ENCODE measurements at places on chromosomes 3 and 15.

DNA sequence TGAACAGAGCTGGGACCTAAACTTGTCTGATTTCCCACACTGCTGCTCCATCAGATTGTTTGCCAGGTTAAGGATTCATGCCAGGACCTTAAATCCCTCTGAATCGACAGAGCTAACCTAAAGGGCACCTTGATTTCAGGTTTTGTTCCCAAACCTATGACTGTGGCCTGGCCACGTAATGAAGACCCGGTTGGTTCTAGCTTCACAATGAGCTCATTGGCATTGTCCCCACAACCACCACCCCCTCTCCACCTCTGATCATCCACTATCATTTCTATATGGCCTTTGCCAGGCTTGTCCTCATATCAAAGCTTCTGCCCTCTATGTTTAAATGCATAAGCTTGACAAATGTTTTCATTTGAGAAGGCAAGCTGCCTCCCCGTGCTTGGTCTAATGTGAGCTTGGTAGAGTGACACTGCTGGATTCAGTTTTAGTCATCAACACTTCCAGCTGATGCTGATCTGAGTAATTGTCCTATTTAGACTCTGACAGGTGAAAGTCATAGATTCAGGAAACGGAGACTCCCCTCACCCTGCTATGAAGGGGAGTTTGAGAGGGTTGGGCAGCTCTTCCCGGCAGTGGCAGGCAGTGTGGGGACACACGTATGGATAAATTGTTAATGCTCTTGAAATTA is 407.1 kb upstream of the CFAP20DC start:
- no peak for DNase-seq

GRCh38 chr3:17013571-17013970 is 128.8 kb downstream of the PLCL2 start:
- no peak for DNase-seq

- no peak for DNase-seq
Observed at GRCh38 chr3:58898513-58898912, 151.3 kb downstream of the CFAP20DC start.

GRCh38 chr3:183586477-183586876 is 31.0 kb upstream of the KLHL6 start:
- DNase-seq = no peak

- DNase-seq = no peak
Observed at GRCh38 chr3:9875448-9875847, 4.6 kb downstream of the CIDEC start.

DNA sequence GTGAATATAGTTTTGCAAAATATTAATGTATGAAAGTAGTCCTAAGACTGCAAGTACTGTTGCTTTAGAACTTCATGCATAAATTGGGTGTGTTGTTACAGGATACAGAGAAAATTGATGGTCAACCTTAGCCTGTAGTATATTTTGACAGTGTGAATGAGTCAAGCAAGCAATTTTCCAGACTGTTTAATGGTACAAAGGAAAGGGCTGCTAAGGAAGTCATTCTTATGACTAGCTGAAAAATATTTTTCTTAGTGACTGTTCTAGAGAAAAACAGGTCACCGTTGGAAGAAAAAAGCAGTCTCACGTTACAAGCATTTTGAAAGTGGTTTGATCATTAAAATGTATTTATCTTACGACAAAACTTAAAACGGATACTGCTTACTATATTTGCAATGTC is 49.2 kb downstream of the MBNL1 start:
- no peak for DNase-seq

- no peak for DNase-seq
Observed at GRCh38 chr3:30895329-30895728, 868 bp upstream of the GADL1 start.

DNA sequence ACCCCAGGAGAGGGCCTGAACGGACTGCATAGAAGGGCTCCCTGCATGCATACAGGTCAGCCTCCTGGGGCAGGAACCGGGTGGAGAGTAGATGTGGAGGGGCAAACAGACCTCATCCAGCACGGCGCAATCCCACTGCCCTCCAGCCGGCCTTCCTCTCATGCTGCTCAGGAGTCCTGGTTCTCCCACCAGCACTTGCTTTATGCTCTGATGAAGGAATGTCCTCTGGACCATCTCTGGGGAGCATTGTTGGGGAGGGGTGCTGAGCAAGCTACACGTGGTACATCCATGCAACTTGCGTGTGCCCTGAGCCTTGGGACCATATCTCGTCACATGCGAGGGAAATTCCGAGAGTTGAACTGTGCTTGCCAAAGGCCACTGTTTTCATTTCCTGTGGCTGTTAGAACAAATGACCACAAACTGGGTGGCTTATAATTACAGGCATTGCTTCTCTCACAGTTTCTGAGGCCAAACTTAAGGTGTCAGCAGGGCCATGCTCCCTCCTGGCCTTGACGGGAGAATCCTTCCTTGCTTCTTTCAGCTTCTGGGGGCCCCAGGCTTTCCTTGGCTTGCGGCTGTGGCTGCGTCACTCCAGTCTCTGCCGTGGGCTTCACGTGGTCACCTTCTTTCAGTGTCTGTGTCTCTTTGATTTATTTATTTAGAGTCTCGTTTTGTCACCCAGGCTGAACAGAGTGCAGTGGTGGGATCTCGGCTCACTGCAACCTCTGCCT is 12.2 kb downstream of the SELENOS start:
- DNase-seq = no peak

- no peak for DNase-seq
Observed at GRCh38 chr3:142889212-142890014, 530 bp upstream of the PCOLCE2 start.

DNA sequence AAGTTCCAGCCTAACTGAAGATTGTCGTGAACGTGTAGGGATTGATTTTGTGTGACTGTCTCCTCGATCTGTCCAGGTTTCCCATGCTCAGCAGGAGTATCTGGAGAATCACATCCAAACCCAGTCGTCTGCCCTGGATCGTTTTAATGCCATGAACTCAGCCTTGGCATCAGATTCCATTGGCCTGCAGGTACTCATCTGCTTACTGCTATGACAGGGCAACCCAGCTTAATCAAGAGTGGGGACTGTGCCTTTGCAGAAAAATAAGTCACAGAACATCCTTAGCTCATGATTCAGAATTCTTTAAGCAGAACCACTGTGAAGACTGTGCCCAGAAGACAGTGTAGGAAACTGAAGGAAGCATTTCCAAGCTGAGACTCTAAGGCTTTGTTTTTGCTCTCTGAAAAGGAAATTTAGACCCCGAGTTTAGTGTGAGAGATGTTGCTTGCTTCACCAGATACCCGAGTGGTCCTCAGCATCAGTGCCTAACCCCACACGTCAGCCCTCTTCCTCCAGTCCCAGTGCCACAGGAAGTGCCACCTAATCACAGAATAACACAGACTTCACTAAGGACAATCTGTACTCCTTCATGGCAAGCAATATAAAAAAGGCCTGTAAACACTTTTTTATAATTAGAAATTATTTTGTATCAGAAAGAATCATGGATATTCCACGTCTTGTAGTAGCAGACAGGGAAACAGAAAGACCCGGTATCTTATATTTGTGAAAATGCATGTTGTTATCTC is 34.2 kb downstream of the MYZAP start:
- no peak for DNase-seq

GRCh38 chr3:172256101-172256734 is 192.0 kb downstream of the GHSR start:
- no peak for DNase-seq

- no peak for DNase-seq
Observed at GRCh38 chr15:72859017-72859756, 75.6 kb upstream of the ADPGK start.

DNA sequence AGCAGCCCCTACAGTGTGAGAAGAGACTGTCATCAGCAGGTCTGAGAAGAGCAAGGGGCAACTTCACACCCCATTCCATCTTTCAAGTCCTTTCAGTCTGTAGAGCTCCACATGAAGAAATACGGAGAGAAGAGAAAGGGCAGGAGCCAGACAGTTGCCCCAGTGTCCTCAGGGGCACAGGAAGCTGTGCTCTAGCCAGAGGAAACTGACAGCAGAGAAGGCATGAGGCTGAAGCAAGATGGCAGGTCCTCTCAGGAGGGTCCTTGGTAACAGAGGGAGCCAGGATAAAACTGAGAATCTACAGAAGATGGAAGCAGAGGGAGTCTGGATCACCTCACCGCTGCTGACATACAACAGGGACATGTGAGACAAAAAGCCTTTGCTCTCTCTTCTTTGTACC is 47.3 kb downstream of the PLCH1 start:
- no peak for DNase-seq

GRCh38 chr15:77417602-77418001 is 2.3 kb downstream of the PEAK1 start:
- no peak for DNase-seq

GRCh38 chr3:191461113-191461595 is at the start of gene PYDC2:
Gene PYDC2, plus strand, starts transcription at chr3:191461163. Its CDS starts 0 bp downstream, at chr3:191461163.
- no peak for DNase-seq

- DNase-seq = no peak
Observed at GRCh38 chr3:64691051-64691450, 3.3 kb upstream of the ADAMTS9 start.

GRCh38 chr3:182007441-182007840 is 295.7 kb downstream of the SOX2 start:
- no peak for DNase-seq
